ENCODE measurements at places on chromosomes 6 and 20.

- DNase-seq: no peak
Observed at GRCh38 chr20:1296922-1297321, 30.8 kb downstream of the SNPH start.

DNA sequence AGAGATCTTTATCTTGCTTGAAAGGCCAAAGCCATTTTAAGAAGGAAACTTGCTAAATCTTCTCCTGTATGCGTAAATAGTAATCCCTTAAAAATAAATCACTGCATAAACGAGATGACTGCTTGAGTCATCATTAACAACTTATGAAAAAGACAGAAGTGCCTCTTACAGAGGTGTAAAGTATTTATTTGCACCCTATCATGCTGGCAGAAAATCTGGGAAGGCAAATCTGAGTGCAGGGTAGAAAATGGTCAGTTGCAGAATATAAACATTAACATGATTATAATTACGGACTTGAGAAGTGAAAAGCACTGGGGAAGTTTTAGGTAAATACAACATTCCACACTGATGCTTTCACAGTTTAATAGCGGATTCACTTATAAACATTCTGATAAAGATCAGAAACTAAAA, 67.5 kb upstream of the FBXO30 start:
- no peak for DNase-seq

DNA sequence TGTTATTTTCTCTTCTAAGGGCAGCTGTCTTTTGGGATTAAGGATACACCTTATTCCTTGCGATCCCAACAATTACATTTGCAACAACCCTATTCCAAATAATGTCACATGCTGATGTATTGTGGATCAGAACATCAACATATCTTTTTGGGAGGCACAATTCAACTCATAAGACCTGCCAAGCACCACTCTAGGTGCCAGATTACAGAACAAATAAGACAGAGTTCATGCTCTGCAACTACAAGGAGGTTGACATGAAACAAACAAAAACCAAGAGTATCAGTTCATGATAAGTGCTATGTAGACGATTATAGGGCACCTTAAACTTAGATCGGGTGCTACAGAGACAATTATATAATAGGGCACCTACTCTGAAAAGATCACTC, 203.2 kb upstream of the SGK1 start:
- DNase-seq: no peak

DNA sequence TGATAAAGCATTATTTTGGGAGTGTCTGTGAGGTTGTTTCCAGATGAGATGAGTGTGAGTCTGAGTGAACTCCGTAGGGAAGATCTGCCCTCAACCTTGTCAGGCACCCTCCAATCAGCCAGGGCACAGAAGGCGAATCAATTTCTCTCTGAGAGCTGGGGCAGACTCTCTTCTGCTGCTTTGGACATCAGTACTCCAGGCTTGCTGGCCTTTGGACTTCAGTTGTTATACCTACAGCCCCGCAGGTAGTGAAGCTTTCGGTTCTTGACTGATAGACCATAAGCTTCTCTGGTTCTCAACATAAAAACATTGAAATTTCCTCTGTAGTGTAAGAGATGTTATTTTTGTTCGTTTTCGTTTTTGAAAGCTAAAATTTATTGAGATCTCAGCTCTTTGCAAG, 71.4 kb downstream of the MAFB start:
- DNase-seq: no peak

GRCh38 chr6:13234130-13234529, 94.2 kb downstream of the TBC1D7 start:
- DNase-seq: no peak

DNA sequence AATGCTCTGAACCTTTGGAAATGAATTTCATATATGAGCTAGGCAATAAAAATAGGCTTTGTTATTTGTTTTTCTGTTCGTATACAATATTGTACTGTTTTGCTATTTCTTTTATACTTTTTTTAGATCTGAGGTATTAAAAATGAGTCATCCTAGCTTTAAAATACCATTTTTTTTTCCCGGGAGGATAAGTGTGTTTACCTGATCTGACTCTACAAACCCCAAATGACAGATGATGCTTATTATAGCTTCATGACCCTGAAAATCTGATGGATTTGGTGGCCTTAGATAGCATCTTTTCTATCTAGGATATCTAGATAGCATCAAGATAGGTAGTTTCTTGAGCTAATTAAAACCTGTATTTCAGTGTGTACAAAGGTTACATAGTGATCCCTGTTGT, 206.4 kb downstream of the DTNBP1 start:
- no peak for DNase-seq

DNA sequence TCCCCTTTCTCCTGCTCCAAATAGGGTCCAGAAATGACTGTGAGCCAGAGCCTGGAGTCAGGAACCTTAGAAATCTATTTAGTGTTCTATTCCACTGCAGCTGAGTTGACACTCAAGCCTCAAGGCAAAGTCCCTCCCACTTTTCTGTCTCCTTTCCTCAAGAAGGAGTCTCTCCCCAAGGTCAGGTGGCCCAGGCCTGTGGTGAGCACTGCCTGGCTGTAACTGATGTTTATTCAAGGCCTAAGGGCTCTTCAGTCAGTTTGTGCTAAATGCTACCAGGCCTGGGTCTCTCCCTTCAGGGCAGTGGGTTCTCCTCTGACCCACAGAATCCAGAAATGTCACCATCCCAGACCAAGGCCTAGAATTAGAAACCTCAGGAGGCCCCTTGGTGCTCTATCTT, 1042.9 kb upstream of the EPHA7 start:
- DNase-seq: no peak

GRCh38 chr6:85077098-85077497, 312.7 kb upstream of the TBX18 start:
- DNase-seq: no peak
